ENCODE measurements at places on chromosomes 1 and 21.

- DNase-seq, result no peak
These were observed 113.6 kb downstream of the GREM2 start for GRCh38 chr1:240498335-240498734.

- DNase-seq, result no peak
These were observed 10.3 kb downstream of the PADI4 start for GRCh38 chr1:17318262-17318661.

DNA sequence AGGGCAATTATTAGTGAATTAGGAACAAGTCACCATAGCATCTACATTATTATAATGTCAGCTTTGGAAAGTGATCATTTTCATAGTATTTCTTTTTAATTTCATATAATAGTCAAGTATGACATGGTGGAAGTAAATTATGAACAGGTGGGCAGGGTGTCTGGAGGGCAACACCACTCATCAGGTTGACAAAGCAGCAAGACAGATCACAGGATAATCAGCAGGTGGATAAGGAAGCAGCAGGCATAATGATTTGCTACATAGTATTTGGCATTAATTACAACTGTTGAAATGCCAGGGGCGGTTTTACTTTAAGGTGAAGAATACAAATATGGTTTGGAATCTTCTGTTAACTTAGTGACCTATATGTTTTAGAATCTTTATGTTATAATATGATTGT, 1342.2 kb downstream of the PLA2G4A start:
- DNase-seq, result no peak

GRCh38 chr1:211591980-211592493, 13.1 kb upstream of the SLC30A1 start:
- DNase-seq, result peak; percentile 85

DNA sequence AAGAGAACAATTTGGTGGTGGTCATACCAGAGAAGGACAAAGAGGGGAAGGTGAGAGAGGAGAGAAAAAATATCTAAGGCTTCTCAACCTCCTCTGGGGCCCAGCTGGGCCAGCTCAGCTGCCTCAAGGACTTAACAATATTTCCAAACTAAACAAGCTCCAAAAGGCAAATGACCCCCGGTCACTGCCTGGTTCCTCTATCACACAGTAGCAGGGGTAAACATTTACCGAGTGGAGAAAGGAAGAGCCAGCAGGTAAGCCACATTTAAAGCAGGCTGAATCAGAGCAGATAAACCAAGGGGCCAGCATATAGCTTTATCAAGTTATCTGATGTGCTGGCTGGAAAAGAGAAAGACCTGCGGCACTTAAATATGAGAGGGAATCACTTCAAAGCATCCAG, 102.1 kb downstream of the KCND3 start:
- no peak for DNase-seq

- DNase-seq, result no peak
These were observed 1.4 kb upstream of the G0S2 start for GRCh38 chr1:209673631-209674417.

DNA sequence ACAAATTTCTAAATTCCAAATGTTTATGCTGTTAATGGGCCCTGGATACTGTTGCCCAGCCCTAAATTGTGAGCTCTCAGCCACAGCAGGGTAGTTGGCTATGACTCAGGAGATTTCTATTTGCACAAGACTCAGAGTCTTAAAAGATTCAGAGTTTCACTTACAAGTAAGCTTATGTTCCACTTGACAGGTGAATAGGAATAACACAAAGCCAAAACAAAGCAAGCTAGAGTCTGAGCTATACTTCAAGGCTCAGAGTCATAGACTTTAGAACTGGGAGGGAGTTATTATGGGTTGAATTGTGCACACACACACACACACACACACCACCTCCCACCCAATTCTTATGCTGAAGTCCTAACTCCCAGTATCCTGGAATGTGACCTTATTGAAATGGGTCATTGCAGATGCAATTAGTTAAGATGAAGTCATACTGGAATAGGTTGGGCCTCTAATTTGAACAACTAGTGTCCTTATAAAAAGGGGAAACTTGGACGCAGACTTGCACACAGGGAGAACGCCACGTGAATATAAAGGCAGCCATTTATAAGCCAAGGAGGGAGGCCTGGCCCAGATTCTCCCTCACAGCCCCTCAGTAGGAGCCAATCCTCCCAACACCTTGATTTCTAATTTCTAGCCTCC, 30.2 kb downstream of the PRDX6 start:
- DNase-seq, result peak; percentile 89

DNA sequence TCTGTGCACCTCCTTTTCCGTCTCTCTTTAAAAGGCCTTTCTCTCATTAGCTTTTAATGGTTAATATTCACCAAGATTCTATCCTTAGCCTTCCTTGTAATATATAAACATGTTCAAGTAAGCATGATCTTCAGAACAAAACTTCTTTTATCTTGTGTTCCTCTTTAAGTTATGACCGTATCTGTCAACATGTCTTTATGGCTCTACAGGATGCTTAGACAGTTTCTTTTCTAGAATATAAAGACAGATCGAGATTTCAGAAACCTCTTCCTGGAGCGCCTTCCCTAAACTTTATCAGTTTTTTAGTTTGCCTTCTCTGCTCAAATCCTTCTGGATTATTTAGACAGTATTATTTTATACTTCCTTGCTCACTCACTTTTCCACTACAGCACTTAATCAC, 7.2 kb downstream of the RO60 start:
- DNase-seq, result no peak

- peak; percentile 56 for DNase-seq
These were observed 60.3 kb downstream of the XCL1 start for GRCh38 chr1:168636642-168637111.

DNA sequence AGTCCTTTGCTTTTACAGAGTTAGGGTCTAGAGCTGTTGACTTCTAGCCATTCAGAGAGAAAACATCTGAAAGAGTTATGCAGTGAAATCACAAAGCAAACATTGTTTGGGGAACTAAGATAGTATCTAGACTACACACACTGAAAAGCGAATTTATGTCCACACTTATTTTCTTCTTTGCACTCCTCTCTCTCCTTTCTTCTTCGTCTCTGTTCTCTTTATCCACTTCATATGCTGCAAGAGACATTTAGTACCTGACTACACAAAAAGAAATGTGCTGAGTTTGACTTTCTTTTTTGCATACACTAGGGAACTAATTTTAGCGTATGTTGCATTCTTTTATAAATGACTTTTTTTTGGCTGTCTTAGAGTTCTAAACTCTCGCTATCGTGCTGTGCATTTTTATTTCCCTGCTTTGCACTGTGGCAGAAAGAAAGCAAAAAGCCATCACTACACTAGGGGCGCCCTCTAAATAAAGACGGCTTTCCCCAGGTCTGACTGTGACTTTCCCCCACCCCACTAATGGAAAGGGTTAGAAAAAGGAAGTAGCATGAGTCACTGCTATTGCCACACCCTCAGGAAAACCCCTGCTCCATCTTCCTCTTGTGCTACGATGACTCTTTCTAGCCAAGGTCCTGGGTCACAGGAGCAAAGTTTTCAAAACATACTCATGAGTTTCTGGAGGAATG, 65.7 kb downstream of the MAP3K7CL start:
- peak; percentile 89 for DNase-seq

GRCh38 chr1:113660088-113660487, 99.2 kb downstream of the PHTF1 start:
- DNase-seq, result no peak

DNA sequence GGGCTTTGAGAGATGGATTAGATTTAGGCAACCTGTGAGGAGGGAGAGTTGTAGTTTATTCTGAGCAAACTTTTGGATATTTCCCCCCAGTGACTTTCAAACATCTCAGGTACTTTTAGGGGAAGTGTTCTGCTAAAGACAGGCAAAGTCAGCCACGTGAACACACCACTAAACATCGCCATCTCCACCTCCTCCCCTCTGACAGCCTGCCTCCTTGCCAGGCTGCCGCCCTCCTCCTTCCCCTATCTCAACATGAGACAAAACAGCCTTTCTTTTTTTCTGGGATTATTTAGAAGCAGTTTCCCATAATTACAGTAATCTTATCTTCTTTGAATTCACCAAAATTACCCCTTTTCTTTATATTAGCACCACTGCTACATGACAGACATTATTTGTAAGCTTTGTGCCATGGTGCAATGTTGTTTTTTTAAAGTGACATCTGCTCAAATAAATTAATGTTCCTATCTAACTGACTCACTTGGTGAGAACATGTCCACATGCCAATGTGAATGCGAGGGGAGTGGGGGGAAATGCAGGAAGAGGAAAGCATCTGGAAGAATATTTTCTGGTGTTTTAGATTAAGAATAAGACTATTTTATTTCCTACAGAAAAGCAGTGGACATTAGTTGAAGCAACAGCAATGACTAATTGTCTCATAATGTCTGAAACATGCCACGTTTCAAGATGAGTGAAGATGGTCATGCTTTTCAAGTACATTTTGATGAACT, 147.8 kb upstream of the ATP1B1 start:
- no peak for DNase-seq

DNA sequence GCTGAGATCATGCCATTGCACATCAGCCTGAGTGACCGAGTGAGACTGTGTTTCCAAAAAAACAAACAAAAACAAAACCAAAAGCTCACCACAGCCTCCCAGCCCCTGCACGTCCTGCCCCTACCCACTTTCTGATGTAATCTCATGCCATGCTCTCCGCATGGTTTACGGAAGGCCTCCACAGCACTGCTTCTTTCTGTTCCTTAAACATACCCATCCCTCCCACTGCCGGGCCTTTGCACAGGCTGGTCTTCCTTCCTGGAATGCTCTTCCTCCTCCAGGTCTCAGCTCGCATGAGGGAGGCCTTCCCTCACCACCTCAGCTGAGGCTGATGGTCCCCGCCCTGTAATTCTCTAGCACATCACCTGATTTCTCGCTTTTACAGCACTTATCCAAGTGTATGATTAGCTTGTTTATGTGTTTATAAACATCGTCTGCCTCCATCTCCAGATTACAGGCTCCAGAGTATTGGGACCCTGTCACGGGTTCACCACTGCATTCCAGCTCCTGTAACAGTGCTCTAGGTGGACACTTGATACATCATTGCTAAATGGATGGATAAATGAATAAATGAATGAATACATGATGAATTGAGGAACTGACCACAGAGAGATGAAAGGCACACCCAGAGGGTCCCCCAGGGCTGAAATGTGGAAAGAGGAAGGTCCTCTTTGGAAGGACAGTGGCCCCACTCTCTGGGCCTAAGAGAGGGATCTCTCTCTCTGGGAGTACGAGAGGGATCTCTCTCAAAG, 22.1 kb downstream of the TCEA3 start:
- no peak for DNase-seq

DNA sequence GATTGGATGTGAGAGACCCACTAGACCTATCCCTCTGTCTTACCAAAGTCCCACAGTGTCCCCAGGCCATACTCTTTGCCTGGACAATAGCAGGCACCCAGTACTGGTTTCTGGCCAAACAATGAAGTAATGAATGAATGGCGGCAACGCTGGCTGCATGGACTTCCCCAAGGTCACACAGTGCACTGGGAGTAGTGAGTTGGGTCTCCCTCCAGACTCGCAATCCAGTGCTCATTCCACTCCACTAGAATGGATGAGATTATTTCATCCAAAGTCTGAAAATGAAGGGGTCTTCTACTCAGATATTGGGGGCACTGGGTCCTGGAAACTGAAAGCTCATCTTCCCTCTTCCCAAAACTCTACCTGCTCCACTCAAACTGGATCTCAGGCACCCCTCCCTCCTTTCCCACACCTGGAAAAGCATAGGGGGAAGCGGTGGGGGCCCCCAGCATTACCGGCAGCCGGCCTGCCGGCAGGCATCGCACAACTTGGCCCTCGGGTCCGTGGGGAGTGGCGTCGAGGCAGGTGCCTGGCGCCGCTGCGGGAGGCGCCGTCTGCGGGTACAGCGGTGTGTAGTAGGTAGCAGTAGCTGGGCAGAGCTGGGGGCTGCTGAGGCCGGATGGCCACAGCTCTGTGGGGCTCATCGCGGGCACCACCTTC, 816 bp downstream of the E2F2 start:
- DNase-seq, result no peak
